ENCODE measurements at places on chromosomes 13 and 19.

DNA sequence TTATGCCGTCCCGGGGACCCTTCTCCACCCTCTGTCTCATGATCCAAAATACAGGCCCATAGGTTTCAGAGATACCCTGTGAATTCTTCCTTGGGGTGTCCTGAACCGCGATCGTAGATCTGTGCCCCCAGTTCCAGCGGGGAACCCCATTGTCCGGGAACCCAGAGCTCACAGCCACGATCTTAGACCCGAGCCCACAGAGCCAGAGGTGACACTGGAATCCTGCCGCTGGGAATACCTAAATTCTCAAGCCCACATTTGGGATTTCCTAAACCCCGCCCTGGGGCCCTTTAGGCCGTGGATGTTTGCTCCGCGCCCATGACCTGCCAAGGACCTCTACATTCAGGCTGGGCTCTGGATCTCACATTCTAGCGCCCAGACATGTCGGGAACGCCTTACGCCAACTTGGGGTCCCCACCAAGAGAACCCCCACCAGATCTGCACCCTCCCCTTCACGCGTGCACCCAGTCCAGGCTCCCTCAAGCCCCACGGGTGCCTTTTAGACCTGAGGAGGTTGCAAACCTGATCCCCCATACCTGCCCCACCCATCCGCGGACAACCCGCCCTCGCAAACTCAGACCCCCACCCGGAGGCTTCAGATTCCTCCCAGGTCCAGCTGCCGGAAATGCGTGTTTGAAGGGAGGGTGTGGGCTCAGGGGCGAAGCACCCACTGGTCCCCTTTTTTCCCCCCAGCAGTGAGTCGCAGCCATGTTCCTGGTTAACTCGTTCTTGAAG is 605 bp downstream of the CAPNS1 start:
- peak; percentile 79 for DNase-seq

DNA sequence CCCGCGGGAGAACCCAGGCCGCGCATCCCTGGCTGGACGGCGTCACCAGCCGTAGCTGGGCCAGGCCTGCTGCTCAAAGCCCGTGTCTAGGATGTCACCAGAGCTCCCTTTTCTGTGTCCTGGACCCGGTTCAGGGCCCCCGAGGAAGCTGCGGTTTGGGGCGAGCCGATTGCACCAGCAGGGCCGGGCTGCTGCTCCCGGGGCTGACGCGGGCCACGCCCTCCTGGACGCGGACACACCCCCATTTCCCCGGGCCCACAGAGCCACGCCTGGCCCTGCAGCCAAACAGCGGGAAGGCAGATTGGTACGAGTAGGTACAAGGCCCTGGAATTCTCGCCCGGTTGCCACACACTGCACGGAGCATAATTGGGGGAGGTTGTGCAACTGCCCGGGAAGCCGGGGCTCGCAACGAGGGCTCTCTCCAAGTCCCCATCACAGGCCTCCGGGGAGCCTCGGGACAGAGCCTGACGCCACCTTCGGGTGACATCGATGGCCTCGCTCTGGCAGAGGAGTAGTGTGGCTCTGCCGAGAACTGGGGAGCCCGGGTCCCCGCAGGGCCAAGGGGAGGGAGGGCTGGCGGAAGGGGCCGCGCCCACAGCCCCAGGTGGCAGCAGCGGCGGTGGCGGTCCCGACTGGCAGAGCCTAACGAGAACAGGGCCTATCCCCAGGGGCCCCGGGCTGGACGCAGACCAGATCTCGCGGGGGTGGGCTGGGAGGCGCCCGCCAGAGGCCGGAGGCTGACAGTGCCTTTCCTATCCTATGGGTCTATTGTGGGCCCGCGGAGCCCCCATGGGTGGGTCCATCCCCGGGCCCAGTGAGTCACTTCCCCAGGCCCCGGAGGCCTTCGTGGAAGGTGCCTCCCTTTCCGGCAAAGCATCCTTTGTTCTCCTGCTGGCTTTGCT is 23.5 kb downstream of the KCTD15 start:
- peak; percentile 76 for DNase-seq

DNA sequence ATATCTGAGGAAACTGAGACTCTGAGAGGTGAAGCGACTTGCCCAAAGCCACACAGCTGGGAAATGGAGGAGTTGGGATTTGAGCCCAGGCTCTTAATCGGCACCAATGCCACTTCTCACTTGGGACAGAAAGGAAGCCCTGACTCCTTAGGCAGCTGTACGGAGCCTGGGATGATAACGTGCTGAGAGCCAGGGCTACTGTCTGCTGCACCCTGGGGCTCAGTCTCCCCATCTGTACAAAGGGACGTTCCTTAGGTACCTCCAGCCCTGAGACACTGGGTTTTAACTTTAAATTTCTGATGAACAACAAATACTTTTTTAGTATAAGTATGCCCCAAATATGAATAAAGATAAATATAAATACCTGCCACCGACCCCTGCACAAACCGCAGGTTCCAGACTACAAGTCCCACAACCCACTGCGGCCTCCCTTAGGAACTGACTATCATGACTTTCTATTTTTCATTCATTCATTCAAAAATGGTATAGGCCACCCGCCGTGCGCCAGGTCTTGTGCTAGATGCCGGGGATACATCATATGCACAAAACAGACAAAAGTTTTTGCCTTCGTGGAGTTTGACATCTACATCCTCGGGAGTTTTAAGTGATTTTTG is 776 bp upstream of the NCLN start:
- peak; percentile 80 for DNase-seq

GRCh38 chr13:24511816-24512196 is 772 bp downstream of the PARP4 start:
- DNase-seq = no peak

DNA sequence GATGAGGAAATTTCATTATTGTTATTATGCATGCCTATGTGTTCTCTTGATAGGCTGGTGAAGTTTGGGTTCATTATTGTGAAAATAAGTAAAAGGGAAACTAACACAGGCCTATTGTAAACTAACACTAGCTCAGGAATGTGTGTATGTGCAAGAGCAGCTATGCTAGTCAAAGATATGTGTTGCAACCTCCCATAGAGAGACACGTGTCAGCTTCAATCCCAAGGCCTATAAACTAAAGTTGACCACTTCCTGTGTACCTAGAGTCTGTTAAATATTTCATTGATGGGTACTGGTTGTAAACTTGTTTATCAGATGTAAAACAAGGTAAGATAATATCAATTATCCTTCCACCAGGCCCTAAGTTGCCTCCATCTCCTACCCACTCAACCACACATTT is 44.7 kb upstream of the ZNF30 start:
- peak; percentile 28 for DNase-seq

GRCh38 chr13:51212758-51213157 is 9.4 kb upstream of the FAM124A start:
- DNase-seq = no peak

DNA sequence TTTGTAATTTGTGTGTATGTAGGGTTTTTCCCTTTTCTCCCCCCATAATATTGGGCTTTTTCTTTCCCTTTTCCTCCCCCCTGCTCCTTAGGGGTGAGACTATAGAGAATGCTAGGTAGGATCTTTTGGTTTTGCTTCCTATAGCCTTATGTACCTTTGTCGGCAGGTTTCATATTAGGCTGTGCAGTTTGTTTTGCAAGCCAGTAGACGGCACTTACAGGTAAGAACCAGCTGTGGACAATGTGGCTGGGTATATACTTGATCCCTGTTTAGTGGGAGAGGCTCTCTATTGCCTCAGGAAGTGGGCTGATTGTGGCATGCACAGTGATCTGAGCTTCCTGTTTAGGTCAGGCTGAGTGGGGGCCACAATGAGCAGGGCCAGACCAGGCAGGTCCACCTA is 359.2 kb upstream of the OBI1 start:
- no peak for DNase-seq

Measured in ELR (cell line).